ENCODE measurements at places on chromosomes 1 and 21. TPM values are rescaled to one million over a fixed set of nuclear protein-coding genes. Genes with fewer than 3 reads are reported as not detected.

LAD1 gene
- total RNA-seq = 240 TPM

COA7 gene
- 25.5 TPM for total RNA-seq

- DNase-seq = no peak
These were observed 9.2 kb downstream of the GCSAML start for GRCh38 chr1:247557926-247558674.

DNA sequence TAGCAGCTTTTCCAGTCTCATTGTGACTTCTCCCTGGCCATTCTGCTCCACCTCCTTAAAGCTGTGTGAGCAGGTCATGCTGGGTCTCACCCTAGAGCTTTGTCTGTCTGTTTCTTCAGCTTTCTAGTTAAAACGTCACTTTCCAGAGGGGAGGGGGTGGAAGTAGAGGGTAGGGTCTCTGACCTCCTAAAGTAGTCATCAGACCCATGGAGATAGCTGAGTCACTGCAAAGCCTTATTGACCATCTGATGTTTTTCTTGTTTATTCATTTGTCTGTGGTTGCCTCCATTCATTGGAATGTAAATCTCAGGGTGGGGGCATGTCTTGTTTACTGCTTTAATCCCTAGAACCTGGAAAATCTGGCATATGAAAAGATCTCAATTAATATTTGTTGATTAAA lies 52.7 kb downstream of the ELF3 start:
- no peak for DNase-seq

DNA sequence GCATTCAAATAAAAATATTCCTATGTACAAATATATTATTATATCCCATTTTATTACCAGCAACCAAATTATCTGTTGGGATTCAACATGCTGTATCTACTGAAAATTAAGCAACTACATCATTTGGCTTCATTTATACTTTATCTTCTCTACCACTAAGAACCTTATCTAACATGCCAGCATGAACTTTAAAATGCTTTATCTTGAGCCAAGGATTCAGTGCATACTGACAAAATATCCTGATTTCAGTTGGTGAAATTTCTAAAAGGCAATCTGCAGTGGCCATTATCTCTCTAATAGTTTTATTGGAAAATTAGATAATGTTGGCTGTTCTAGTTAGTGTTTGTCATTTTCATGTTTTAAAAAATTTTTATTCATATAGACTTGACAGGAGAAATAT lies 1149.9 kb downstream of the KCNT2 start:
- DNase-seq = no peak

DNA sequence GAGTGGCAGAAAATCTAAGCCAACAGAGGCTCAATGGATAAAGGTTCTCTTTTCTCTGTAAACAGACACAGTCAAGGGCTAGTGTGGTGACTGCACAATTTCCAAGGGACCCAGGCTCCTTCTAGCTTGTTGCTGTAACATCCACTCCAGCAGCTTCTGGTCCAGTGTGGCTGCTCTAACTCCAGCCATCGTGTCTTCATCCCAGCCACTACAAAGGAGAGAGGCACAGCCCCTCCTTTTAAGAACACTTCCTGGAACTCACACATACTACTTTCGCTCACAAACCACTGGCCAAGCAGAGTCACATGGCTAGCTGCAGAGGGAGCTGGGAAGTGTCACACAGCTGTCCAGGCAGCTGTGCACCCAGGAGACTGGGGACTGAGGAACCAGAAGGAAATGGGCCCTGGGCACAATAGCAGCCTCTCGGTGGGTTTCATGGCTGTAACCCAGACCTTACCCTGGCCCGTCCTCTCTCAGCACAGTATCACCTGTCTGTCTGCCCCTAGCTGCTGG lies 188.6 kb upstream of the VAMP3 start:
- no peak for DNase-seq

DNA sequence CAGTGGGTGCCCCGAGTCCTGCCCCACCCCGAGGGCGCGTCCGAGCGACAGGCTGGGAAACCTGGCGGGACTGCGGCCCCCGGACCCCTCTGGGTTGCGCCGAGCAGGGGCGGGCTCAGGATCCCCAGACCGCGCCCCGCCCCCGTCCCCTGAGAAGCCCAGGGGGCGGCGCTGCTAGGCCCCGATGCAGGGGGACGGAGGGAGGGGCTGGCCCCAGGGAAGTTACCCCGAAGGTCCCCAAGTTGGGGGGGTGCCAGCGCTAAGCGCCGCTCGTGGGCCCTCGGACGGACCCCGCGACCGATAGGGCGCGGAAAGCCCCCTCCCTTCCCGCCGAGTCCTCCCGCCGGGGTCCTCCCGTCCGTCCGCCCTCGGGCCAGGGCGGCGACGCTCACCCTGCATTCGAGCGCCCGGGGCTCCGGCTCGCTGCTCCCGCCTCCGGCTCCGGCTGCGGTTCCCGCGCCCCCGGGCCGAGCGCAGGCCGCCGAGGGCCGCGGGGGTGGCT lies 414 bp downstream of the GPR153 start:
- DNase-seq = no peak

DNA sequence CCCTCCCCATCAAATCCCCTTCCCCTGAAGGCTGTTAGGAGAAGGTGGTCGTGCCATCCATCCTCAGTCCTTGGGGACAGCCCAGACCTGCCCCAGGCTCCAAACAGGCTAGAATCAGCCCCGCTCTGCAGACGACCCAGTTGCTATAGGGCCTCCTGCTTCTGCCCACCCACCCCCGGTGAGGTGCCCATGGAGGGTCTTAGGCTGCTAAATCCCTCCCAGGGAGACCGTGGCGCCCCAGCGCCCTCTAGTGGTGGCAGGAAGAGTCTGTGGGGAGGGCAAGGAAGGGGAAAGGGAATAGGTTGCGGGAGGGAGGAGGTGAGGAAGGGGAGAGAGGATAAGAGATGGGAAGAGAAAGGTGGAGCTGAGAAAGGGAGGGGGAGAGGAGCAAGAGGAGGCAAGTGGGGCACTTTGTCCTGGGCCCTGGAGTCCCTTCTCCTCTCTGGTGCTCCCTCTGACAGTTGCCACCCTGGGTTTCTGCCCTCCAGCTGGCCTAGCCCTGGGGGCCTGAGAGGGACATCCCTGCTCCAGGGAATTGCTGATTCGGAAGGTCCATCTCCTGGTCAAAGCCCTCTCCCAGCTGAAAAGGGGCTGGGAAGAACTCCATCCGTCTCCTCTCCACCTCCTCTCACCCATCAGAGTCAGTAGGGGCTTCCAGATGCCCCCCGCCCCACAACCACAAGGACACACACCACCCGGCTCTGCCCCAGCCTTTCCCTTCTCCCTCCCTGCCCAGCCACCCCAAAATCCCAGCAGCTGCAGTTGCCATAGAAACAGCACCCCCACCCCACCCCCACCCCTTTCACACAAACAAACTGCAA lies 55.4 kb downstream of the CAMK2N1 start:
- no peak for DNase-seq

- DNase-seq = no peak
These were observed 96.5 kb downstream of the NME7 start for GRCh38 chr1:169271098-169271497.

- DNase-seq = peak; percentile 98
These were observed 106.5 kb upstream of the SLC44A3 start for GRCh38 chr1:94713472-94714141.

DNA sequence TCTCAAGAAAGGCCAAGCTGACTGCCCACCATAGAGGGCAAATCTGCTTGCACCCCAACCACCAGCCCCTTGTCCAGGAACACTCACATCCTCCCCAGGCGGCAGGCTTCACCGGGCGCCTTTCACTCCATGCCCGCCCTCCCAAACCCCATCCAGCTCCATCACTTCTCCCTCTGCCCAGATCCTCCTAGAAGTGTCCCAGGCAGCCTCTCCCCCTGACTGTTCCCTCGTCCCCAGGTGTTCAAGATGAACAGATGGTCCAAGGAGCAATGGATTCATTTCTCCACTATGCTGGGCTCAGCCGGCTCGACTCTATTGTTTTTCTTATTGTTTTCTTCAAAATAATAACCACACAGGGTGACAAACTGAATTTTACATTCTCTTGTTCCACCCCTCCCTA lies 22.1 kb downstream of the S100A6 start:
- no peak for DNase-seq

Measured in foreskin keratinocyte (primary cell).